ENCODE measurements at places on chromosomes 6 and 20.
A peak's percentile ranks its signal among the peaks of the same experiment; 100 is the strongest.

GRCh38 chr20:2089447-2089846 is 12.2 kb upstream of the STK35 start:
- DNase-seq, result no peak

DNA sequence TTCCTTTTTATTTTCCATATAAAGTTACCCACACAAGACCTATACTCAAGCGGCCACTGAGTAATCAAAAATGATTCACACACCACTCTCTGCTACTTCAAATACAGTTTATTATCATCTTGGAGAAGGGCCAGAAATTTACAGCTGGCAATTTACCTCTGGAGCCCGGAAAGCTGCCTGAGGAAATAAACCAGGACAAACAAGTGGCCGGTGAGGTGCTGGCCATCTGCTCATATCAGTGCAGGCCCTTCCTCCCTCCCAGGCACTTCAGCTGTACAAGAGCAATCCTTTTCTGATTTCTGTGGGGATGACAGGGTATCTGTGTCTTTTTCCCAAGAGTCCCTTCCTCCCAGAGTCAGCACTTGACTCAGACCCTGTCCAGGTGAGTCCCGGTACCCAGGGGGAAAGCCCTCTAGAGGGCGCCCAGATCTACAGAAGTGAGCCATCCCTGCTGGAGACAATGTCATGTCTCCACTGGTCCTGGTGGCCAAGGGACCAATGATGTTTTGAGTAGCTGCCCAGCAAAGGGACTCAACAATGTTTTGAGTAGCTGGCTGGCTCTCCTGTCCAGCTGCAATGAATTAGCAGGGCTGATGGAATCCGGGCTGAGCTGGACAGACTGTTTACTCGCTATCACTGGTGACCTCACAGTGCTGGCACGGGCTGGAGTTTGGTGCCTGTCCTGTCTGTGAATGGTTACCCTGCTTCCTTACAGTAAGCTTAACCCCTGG is 23.6 kb downstream of the LRP11 start:
- peak; percentile 12 for DNase-seq

DNA sequence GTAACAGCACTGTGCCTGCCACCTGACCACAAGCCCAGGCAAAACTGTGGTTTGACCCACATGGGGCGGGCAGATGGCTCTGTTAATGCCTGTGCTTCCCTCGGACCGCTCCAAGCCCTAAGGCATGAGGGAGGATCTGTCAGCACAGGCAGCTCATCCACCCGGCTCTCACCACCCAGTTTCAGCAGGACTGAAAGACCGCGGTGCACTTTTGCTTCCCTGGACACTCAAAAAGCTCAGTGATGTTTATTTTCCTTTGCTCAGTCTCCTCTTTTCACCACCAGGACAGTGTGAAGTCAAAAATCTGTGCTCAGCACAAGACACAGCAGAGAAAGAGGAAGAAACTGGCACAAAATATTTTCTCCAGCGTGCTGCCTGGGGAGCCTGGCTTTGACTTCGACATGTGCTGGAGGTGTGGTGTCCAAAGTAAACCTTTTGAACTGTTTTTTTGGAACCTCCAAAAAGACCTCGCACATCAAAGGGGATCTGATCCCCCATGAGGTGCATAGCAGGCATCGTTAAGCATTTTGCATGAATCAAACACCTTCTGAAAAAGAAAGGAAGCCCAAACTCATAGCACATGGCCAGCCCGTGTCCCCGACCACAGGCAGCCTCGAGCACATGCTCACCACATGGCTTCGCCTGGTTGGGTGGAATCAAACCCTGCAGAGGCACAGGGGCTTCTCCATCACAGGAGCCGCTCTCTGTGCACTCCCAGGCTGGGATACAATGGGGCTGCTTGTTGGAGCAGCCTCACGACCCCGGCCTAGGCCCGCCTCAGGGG is 441.7 kb upstream of the JARID2 start:
- DNase-seq, result no peak

- DNase-seq, result no peak
These were observed 855.5 kb upstream of the MAP3K7 start for GRCh38 chr6:91442342-91442741.

DNA sequence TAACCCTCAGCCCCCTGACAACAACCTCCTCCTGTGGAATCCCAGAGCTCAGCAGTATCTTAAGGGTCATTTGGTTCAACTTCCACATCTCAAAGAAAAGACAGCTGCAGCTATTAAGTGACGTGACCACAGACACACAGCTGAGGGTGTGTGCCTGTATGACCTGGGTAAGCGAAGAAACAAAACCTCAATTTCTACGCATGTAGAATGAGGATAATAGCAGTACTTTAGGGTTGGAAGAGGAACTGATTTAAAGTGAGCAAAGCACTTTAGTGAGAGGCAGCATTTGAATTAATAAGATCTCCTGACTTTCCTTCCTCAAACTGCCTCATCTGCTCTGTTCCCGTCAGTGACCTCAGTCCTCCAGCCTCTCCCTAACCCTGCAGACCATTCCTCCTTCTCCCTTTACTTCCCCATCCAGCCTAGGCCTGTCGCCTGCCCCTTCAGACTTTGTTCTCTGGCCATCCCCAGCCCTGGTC is 6.8 kb upstream of the ARMC2 start:
- no peak for DNase-seq

GRCh38 chr20:33318096-33318429 is 35.0 kb downstream of the BPIFB1 start:
- DNase-seq, result no peak

DNA sequence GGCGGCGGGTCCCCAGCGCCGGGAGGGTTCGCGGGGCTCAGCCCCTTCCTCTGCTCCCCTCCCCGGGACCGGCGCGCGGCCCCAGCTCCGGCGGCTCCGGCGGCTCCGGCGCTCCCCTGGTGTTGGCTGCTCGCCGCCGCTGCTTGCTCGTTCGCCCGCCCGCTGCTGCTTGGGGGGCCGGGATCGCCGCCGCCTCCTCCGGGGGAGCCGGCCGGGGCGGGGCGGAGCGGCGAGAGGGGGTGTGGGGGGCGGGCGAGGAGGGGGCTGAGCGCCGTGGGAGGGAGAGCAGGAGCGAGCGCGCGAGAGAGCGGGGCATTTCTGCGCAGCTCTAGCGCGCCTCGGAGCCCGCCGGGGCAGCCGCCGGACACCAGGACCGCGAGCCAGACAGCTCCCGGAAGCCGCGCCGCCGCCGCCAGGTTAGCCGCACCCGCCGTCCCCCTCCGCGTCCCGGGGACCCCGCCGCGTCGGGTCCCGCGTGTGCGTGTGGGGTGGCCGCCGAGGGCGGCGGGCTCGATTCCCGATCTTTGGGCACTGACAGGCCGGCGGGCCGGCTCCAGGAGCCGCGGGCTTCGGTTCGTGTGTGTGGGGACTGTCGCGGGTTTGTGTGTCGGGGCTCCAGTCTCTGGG is 62.0 kb upstream of the EPB41L1 start:
- DNase-seq, result no peak

GRCh38 chr6:89963391-89963790 is 69.1 kb downstream of the GJA10 start:
- DNase-seq, result no peak

DNA sequence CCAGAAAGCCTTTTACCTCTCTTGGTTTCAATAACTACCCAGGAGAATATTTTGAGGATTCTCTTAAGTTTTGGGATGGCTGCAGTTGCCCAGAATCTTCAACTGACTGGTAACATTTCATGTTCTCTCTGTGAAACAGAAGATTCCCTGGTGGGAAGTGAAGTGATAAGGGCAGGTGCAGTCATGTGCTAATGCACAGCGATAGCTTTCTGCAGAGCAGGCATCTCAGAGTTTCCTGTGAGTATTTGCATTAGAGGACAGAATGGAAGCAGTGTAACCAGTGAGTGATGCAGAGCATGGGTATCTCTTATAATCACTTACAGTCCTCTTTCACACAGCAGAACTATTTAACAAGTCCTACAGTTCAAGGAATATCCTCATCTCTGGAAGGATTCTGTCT is 76.1 kb downstream of the HCRTR2 start:
- DNase-seq, result no peak

GRCh38 chr6:7868926-7869325 is 41.7 kb downstream of the TXNDC5 start:
- no peak for DNase-seq

- no peak for DNase-seq
These were observed 6.4 kb upstream of the NCOA7 start for GRCh38 chr6:125784365-125784764.

DNA sequence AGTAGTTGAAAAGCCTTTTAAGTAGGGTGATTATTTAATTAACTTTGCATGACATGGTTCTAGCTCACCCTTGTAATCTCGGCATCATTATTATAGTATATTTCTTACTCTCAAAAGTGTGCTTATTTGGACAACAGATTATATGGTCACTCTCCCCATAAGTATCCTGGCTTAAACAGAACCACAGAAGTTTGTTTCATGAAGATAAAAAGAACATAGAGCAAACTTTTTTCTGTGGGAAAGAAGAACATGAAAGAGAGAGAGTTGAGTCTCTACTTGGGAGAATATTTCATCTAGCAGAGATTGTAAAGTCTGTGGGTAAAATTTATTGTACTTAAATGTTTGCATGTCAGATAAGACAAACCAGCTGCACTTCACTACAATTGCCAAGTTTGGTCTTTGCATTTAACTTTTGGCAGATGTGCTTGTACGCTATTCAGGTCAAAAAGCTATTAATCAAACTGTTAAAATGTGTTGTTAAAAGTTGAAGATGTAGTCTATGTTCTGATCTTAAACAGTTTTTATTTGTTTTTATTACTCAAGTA is 33.4 kb upstream of the PRIM2 start:
- DNase-seq, result no peak

DNA sequence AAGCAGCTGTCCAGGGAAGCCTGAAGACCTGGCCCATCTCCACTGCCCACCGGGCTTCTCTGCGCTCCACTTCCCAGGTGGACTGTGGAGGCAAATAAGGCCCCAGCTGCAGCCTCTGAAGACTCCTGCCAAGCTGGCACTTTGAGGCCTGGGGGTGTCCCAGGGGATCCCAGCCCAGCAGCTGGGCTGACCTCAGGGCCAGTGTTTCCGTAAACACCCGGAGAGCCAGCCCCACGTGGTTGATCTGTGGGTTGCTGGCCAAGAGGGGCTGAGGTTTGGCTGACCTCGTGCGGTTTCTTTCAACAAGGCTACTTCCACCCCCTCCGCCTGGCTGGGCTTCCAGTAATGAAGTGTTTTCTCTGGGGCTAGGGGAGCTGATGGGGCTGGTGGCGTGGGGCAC is 12.4 kb upstream of the CCN5 start:
- DNase-seq, result no peak

DNA sequence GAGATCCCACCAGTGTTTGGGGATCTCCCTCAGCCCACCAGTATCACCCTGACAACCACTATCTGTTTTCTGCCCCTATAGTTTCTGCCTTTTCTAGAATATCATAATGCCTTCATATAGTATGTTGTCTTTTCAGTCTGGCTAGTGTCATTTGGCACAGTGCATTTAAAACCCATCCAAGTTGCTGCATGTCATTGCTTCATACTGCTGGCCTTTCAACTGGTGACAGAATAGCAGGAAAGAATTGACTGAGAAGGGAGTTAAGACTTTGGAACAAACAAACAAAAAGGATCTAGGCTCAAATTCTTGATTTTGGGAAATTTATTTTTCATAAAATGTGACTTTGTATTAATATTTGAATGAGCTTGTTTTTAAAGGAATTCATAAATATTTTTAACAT is 4.5 kb downstream of the LMBRD1 start:
- DNase-seq, result no peak

GRCh38 chr6:36593569-36594028 is 563 bp upstream of the SRSF3 start:
- DNase-seq, result peak; percentile 12

DNA sequence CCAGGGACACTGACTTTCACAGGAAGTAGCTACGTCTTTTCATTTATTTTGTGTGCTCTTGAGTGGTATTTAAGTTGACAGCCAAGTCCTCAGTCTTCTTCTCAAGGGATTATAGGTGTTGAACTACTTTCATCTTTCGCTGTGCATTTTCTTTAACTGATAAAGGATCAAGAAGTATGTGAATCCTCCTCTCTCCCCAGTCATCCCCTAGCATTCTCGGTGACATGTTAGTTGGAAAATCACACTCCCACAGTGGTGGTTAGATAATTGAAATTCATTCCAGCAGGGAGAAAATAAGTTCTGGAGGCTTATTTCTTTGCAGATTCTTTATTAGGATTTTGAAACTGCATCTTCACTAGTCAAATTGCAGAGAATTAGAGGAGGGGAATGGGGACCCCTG is 569.4 kb downstream of the MEI4 start:
- DNase-seq, result no peak

DNA sequence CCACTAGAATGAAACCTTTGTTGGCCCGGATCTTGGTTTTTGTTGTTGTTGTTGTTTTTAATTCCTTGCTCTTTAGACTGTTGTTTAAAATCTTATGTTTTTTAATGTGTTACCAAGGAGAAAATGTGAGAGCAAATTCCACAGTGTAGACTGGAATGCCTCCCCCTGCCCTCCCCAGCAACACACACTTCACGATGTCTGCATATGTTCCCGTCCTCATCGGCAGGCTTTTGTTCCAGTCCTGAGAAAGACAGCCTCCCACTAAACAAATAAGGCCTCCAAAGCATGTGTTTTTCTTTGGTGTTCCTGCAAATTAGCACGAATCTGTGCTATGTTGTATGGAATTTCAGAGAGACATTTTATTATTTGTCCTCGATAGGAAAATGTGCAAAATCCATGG is 263.3 kb upstream of the QKI start:
- no peak for DNase-seq

DNA sequence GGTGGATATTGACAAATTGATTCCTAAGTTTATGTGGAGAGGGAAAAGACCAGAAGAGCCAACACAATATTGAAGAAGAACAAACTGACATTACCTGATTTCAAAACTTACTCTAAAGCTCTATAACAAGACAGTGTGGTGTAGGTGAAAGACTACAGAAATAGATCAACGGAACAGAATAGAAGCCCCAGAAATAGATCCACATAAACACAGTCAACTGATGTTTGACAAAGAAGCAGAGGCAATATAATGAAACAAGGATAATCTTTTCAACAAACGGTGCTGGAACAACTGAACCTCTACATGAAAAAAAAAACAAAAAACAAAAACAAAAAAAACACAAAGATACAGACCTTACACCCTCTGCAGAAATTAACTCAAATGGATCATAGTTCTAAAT is 50.2 kb downstream of the MAP3K5 start:
- DNase-seq, result no peak

- no peak for DNase-seq
These were observed 37.1 kb downstream of the GINS1 start for GRCh38 chr20:25444556-25444955.

DNA sequence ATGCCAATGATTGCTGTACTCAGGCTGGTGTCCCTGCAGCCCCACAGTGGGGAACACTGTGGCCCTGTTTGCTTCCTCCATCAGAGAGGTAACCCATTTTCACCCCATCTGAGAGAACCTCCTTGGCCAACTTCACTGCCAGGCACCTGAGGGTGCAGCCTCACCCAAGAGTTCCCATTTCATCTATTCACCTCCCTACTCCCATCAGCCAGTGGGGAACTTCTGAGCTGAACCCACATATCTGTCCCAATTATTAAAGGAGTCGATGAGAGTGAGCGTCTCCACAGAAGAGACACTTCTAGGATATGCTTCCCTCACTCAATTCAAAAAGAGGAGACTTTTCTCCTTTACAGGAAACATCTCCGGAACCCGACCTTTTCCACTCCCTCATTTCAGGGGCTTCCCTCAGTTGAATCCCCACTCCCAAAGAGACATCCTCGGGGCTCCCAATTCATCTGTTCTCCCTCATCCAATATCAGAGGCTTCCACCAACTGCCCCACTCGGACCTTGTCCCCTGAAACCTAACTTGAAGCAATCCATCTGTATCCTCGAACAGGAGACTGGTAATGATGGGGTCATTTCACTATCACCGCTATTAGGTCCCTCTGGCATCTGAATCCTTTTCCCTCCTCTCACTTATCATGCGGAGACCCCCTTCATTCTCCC is 988 bp downstream of the UBE2V1 start:
- DNase-seq, result no peak

- DNase-seq, result no peak
These were observed 58.1 kb upstream of the EPB41L1 start for GRCh38 chr20:36096435-36096834.

Measured in activated T-helper 1 cell treated with Interleukin-2 at 50 U/mL for 16 hours (primary cell).